ENCODE measurements at places on chromosomes 11 and 22.

GRCh38 chr11:70931430-70931829 is 320.9 kb downstream of the SHANK2 start:
- no peak for DNase-seq

DNA sequence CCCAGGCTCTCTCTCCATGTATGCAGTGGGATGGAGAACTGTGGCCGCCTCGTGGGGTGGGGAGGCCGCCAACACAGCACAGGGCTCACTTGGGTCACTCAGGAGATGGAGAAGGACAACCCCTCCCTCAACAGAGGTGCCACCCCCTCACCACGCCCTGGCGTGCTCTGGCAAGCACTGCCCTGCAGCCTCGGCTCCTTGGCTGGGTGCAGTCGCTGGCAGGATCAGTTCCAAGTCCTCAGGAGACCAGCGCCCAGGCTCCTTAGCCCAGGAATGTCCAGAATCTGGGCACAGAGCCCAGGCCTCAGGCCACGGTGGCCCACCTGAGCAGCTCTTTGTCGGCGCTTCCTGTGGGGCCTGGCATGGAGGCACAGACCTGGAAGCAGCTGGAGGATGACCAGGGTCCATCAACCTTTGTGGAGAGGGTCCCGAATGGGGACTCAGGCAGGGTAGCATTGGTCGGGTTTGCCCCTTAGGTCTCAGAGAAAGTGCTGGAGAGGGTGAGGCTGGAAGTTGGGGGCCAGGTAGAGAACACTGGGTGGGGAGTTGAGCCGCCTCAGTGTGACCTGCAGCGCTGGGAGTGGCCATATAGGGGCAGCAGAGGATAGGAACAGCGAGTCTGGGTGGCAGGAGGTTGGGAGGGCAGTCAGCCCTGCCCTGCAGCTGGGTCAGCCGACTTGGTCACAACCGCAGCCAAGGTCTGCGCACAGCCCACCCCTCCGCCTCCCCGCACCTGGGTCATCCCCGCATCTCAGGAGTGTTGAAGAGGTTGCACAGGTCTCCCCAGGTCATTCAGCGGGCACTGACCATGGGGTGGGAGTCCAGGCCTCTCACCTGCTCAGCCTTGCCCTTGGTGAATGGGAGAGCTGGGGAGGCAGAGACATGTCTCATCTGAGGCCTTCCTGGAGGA is 8.2 kb downstream of the SUSD2 start:
- peak; percentile 33 for DNase-seq

DNA sequence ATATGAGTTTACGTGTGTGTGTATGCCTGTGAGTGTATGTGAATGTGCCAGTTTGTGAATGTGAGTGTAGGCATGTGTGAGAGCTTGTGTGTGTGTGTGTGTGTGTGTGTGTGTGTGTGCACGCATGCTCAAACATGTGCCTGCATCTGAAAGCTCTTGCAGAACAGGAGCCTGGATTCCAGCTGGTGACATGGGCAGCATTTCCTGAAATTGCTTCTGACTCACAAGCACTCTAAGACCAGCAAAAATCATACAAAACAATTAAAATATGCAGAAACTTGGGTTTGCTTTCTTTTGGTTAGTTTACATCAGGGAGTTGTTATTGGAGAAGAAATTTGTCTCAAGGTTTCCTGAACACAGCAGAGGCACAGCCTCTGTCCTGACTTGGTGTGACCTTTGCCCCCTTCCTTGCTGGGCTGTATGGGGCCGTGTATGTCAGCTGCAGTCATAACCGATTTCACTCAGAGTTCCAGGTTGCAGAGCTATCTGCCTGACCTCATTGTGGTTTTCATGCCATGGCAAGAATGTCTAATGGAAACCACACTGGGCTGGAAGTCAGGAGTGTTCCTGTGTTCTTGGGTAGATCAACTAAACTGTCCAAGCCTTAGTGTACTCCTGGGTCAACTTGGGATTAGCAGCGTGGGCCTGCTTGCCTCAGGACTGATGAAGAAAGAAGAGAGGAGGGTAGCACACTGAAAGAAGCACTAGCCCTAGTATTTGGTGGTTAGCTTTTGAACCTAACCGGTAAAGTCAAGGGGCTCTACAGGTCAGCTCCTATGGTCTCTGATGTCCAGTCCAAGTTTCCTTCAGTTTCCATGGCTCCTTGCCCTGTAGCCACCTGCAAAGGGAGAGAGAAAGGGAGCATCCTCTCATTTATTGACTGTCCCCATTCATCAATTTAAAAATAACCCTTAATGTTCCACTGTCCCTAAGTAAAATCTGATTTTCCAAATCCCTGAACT is 143.7 kb downstream of the SNX19 start:
- DNase-seq = no peak

GRCh38 chr22:22976033-22976922 is 88.7 kb downstream of the IGLL5 start:
- DNase-seq = no peak

DNA sequence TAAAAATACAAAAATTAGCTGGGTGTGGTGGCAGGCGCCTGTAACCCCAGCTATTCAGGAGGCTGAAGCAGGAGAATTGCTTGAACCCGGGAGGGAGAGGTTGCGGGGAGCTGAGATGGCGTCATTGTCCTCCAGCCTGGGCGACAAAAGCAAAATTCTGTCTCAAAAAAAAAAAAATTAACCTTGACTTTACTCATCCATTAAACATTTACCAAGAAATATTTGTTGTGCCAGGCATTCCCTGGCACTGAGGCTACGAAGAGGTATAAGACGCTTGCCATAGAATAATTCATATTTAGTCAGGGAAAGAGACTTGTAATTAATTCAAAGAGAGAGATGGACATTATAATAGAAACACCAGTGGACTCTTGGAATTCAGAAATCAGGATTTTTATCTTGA is 13.2 kb upstream of the PAFAH1B2 start:
- DNase-seq = no peak

DNA sequence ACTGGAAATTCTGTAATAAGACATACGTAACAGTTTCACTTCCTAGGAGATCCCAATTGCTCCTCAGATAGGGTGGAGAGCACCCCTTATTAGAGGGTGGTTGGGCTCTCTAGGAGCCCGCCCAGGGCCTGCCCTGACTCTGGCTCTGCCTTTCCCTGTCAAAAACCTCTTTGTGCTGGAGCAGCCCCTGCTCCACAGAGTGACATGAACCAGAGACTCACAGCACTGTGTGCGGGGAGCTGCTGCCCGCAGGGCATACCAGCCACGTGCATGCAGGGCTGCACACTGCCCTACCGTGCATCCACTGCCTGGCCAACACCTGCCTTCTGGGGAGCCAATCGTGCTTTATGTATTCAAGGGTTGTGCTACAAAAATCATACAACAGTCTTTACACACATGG is 24.3 kb downstream of the KCNQ1OT1 start:
- DNase-seq = no peak

- DNase-seq = no peak
These were observed 71.3 kb downstream of the PPP2R1B start for GRCh38 chr11:111694851-111695250.

DNA sequence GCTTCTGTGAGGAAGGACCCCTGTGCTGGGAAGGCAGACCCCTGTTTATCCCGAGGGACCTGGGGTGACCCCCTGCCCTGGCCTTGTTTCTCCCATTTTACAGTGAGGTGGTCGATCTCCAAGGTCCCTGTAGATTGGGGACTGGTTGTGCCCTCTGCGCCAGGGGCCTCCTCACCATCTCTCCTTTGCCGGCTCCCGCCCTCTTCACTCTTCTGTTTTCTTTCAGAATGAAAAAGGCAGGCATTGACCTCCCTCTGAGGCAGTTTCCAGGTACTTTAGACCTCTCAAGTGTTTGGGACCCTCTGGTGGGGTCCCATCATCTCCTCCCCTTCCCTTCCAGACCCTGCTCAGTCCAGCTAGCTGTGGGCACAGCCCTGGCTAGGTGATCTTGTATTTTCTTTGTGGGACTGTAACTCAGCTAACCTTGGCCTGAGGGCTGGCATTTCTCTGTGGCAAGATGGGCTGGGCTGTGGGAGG is 1.5 kb downstream of the SERPINH1 start:
- no peak for DNase-seq

GRCh38 chr11:109971184-109971523 is 122.0 kb upstream of the ZC3H12C start:
- no peak for DNase-seq

DNA sequence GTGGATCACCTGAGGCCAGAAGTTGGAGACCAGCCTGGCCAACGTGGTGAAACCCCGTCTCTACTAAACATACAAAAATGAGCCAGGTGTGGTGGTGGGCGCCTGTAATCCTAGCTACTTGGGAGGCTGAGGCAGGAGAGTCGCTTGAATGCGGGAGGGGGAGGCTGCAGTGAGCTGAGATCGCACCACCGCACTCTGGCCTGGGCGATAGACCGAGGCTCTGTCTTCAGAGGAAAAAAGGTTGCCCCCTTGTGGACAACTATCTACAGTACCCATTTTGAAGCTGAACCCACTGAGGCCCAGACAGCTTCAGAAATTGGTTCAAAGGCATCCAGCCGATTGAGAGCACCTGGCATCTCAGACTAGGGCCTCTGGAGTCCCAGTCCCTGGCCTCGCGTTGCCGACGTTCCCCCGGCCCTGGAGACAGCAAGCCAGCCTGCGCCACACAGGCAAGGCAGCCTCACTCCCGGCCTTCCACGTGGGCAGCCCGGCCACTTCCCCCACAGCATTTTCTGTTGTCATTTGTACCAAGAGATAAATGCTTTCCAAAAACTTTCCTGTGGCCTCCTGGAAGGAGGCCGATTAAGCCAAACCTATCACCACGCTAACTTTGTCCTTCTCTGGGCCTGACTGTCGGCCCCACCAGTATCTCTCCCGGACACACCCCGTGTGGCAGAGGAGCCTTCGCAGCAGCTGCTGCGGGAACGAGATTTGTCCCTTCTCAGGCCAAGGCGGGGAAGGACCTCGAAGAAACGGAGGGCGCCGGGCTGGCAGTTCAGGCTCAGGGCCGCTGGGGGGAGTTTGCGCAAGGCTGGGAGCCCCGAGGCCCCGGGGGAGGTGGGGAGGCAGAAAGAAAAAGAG is 82.8 kb downstream of the FLI1 start:
- peak; percentile 19 for DNase-seq

DNA sequence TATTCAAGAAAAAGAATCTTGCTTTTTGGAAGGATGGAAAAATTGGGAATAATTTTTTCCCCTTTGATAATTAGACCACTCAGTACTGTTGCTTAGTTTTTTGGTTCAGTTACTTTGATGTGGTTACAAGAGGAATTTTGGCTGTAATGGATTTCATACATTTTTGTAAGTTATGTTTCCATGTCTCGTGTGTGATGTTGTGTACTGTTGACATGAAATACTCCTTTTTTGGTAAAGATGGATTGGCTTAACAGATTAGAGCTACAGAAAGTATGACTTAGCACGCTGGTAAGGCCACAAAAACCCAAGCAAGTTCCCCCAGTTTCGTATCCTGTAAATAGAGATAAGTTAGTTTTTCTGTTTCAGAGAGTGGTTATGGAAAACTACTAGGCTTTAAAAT is 11.9 kb downstream of the TBCEL start:
- no peak for DNase-seq

DNA sequence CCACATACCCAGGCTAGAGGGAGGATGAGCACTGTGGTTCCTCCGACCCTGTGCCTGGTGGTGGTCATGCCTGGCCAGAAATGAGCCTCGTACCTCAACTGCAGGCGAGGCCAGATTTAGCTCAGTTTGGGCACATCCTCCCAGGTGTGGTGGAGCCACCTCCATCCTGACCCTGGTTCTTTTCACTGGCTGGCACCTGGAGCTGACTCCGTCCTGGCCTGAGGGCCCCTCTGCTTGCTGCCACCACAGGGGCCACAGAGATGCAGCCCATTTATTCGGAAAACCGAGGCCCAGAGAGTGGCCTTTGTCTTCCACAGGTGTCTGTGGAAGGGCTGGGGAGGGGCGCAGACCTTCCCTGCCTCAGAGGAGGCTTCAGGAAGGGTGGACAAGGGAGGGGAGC is 9.0 kb upstream of the ARFGAP3 start:
- DNase-seq = no peak

DNA sequence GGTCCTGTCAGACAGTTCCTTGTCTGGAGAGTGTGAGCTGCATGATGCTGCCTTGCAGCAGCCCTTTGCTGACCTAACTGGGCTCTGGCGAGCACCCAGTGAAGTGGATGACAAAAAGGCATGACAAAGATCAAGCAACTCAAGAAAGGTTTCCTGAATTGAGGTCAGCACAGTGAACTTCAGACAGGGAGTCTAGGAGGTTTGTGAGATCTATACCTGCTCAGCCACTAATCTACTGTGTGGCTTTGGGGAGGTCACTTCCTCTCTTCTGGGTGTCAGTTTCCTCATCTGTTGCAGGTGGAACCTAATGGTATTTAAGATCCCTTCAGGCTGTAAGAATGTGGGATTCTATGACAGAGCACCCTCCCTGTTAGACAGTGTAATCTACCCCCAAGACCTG is 213.9 kb upstream of the NARS2 start:
- no peak for DNase-seq

- DNase-seq = no peak
These were observed 7.6 kb downstream of the KLHL35 start for GRCh38 chr11:75425422-75425821.

DNA sequence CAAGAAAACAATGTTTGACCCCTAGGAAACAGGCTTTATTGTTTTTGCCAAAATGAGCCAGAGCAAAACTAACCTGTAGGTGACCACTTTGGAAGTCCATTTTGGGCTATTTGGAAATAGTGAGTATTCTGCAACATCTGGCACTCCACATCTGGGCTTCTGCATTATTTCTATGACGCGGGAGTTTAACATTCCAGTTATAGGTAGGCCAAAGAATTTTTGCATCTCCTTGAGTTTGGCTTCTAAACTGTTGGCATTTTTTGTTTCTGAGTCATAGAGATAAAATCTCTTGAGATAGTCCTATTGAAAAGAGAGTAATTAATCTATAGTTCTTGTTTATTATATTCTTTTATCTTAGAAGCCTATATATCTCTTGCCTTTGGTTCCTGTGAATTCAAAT is 2.9 kb downstream of the MMP7 start:
- no peak for DNase-seq

- DNase-seq = no peak
These were observed 9.6 kb upstream of the SCGB2A2 start for GRCh38 chr11:62260261-62260953.

GRCh38 chr11:73189315-73189714 is 28.8 kb upstream of the P2RY2 start:
- DNase-seq = no peak

- DNase-seq = no peak
These were observed 784.5 kb downstream of the BRD1 start for GRCh38 chr22:49042877-49043859.

Measured in T-cell (primary cell).